Stimulated activated CD8-positive, alpha-beta memory T cell treated with anti-CD3 and anti-CD28 coated beads, Interleukin-2, amount 100 ng/mL, for 1 hour (primary cell): ENCODE measurements at places on chromosomes 7 and 10.

GRCh38 chr10:87030912-87031635 is 11.0 kb downstream of the FAM25A start:
- DNase-seq = no peak

- DNase-seq = no peak
Measured at GRCh38 chr7:107104801-107105200, 60.3 kb downstream of the PRKAR2B start.

- DNase-seq = no peak
Measured at GRCh38 chr10:74637685-74638084, 188.7 kb upstream of the KAT6B start.

- no peak for DNase-seq
Measured at GRCh38 chr10:131980761-131981428, 828 bp downstream of the BNIP3 start.

- no peak for DNase-seq
Measured at GRCh38 chr7:16171928-16172327, 249.4 kb downstream of the CRPPA start.

GRCh38 chr10:60877777-60878120 is 66.2 kb downstream of the RHOBTB1 start:
- DNase-seq = no peak

GRCh38 chr7:129298268-129298893 is 73.6 kb downstream of the AHCYL2 start:
- DNase-seq = peak; percentile 17

DNA sequence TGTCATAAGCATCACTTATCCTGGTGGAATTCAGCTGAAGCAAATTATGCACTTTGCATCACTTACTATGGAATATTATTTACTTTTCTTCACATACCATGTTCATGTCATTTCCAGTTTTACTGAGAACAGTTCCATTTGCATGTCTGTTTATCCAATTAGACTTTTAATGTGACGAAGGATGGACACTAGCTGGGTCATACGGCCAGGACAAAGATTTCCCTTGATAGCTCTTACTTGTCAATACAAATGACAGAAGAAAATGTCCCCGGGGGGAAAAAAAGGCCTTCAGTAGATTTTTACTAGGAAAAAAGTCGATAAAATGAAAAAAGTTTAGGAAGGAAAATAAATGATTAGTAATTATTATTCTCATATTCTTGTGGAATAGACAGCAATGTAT is 106.6 kb downstream of the RAPGEF5 start:
- no peak for DNase-seq

DNA sequence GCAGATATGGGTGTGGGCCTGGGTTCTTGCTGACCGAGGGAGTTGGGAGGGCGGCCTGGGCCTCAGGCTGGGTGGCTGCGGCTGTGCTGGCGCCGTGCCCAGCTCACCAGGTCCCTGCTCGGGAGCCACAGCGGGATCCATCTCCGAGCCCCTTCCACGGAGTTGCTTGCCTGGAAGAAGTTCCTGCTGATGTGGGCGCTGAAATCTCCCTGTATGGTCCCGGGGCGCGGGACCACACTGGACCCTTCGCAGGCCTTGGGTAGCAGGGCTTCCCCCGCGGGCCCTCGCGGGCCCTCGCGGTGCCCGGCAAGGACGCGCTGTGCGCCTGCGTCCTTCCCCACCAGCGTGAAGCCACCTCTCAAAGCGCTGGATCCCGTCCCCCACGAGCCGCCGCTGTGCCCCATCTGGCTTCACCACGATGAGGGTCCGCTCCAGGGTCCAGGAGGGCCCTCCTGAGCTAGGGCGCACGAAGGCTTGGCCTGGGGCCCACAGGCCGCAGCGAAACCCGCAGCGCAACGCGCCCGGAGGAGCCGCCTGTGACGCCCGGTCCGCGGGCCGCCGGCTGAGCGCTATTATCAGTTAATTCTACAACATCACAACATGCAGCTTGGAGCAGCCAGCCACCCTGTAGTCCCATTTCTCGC is 31.5 kb downstream of the RAB19 start:
- DNase-seq = no peak

DNA sequence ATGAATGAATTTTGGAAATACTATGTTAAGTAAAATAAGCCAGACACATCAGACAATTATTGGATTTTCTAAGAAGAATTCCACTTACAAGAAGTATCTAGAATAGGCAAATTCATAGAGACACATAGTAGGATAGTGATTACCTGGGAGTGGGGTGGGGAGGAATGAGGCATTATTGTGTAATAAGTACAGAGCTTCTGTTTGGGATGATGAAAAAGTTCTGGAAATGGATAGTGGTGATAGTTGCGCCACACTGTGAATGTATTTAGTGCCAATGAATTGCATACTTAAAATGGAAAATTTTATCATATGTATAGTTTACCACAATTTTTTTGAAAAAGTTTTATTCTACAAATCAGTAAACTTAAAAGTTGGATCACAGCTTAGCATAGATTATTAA is 297.2 kb upstream of the KAT6B start:
- no peak for DNase-seq

GRCh38 chr7:113657603-113658002 is 261.2 kb downstream of the PPP1R3A start:
- no peak for DNase-seq

DNA sequence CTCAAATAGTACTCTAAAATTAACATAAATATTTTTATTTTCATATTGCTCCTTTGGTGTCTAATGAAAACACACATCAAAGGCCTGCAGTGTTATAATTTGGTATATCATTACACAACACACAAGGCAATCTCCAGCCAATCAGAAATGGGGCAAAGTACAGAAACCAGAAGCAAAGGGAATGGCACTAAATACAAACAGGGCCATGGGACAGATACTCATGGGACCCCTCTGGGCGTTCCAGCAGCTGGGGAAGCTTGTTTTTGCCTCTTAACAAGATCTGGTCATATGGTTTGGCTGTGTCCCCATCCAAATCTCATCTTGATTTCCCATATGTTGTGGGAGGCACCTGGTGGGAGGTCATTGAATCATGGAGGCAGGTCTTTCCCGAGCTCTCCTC is 551.8 kb upstream of the NRP1 start:
- no peak for DNase-seq

DNA sequence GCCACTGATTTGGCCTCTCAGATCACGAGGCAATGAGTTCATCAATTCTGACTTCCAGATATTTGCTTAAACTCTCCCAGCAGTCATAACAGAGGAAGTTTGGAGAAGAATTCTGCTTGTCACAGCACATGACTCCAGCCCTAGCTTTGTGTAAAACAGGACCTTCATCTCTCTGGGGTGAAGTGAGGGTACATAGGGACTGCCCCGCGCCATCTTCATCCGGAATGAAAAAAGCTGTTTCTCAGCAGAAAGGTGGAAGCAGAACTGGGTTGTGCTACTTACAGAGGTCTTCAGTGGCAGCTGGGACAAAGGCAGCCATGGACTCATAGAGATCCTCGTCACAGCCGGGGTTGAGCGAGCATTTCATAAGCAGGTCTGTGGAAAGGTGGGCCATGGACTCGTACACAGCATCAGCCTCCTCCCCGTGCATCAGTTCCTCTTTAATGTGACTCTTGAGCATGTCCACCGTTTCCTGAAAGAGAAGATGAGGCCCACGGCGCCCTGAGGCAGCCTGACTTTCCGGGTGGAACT is 58.4 kb upstream of the TM9SF3 start:
- no peak for DNase-seq

- DNase-seq = no peak
Measured at GRCh38 chr7:366161-366803, 76.3 kb downstream of the FOXL3 start.
